ENCODE measurements at places on chromosomes 2 and 18.

GRCh38 chr2:19480673-19481072 lies 122.2 kb upstream of the OSR1 start:
- no peak for DNase-seq

GRCh38 chr2:69469784-69470183 lies 32.5 kb upstream of the NFU1 start:
- no peak for DNase-seq

GRCh38 chr2:62787386-62787785 lies 81.9 kb downstream of the EHBP1 start:
- DNase-seq, result no peak

GRCh38 chr2:16258350-16258749 lies 318.0 kb downstream of the MYCN start:
- DNase-seq, result no peak

DNA sequence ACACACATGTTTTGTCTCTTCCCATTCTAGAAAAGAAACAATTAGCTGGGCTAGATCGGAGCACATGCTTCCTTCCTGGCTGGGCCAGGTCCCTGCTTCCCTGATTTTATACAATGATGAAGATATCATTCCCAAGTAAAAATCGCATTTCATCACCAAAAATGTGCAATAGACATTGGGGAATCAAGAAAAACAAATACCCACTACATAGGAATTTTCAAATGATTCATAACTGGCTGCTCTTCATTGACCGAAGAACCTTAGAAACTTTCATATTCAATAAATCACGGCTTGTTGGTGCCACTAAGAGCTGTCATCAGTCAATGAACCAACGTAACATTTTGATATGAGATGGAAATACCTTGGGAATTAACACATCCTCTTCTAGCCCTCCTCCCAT lies 373.6 kb upstream of the TRIB2 start:
- DNase-seq, result no peak

DNA sequence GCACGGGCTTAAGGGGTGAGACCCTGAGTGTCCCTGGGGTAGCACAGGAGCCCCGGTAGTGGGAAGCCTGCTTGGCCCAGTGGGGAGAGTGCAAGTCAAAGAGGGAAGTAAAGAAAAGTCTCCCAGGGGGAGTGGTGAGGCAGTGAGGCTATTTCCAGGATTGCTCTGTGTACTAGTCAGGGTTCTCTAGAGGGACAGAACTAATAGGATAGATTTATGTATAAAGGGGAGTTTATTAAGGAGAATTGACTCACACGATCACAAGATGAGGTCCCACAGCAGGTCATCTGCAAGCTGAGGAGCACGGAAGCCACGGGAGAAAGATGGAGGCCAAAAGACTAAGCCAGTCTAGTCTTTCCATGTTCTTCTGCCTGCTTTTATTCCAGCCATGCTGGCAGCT lies 45.5 kb downstream of the CMPK2 start:
- no peak for DNase-seq

GRCh38 chr2:45089554-45090261 lies 80.5 kb upstream of the SIX2 start:
- no peak for DNase-seq

DNA sequence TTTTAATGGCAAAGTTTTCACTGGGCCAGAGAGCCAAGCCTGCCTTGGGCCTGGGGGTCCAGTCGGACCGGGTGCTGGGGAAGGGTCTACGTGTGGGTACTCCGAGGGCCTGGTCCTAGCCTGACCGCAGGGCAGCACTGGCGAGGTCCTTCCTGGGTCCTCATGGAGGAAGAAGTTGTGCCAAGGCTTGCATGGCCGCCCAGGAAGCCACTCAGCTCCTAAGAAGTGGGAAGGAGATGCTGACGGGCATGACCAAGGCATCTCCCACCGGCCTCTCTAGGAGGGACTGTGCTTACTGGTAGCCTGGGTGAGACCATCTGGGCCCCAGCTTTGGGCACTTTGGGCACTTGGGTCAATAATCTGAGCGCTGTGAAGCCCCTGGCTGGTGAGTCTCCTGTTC lies 22.6 kb downstream of the CIB4 start:
- DNase-seq, result no peak

DNA sequence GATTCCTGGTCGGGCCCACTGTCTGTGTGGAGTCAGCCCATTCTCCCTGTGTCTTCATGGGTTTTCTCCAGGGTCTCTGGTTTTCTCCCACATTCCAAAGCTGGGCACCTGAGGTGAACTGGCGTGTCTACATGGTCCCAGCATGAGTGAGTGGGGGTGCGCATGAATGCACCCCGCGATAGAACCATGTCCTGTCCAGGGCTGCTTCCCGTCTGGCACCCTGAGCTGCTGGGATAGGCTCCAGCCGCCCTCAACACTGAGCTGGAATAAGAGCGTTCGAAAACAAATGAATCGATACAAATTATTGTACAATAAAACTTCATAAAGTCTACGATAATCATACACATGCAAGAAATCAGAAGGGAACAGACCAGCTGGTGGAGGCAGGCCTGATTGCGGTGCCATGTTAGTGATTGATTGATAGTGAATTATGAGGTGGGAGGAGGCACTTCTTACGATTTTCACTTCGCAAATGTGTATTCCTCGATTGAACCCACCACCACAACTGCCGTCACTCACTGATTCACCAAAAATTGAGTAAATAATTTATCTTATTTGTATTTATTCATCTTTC lies 186.6 kb downstream of the MGAT5 start:
- DNase-seq, result no peak

- no peak for DNase-seq
Observed at GRCh38 chr2:48738806-48739205, 16.7 kb downstream of the LHCGR start.

All from DND-41 (cell line).